Uterus (tissue), 4 donors: ENCODE measurements at places on chromosomes 11 and 22. TPM values are rescaled to one million over a fixed set of nuclear protein-coding genes. Genes with fewer than 3 reads are reported as not detected.

Gene CFAP300
- total RNA-seq = 0.26 TPM

Gene SAA4
- not detected for total RNA-seq

Gene NECTIN1
- total RNA-seq = 9.2 TPM

Gene ARL14EP
- 40.1 TPM for total RNA-seq

Gene TENM4
- total RNA-seq = 6.4 TPM

GRCh38 chr22:29369460-29369859 lies 18.9 kb downstream of the AP1B1 start:
- DNase-seq = peak; percentile 54

DNA sequence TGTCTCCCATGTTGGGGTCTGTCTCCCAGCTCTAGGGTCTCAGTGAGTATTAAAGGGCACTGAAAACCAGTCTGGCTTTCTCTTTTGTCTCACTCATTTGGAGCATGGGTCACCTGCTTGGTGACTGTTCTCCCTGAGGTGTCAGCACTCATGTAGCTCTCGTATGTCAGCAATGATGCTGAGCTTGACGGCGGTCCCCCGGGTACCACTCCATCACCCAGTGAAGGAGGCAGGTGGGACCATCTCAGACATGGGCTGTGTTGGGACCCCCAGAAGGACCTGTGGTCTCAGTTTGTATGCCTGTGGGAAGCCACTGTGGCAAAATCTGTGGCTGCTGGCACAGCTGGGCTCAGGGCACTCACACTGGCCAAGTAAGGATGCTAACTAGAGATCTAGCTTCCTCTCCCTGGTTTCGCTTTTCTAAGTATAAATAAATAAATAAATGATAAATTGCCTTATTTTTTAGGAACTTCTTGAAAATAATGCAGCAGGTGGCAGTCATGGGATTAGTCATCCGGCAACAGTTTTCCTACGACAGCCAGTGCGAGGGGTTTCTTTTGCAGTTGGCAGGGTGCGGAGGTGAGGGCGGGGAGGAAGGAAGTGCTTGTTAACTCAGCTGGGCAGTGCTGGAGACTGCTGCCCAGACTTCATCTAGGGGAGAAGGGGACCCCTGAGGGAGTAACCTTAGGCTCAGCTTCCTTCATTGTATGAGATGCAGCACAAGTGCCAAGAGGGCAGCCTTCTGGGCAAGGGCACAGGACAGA lies 48.8 kb downstream of the OSBP2 start:
- no peak for DNase-seq

- no peak for DNase-seq
Observed at GRCh38 chr22:22038178-22038880, 55.7 kb upstream of the TOP3B start.

- DNase-seq = no peak
Observed at GRCh38 chr11:129813231-129813791, 2.3 kb upstream of the TMEM45B start.

GRCh38 chr11:12125609-12126149 lies 15.3 kb downstream of the MICAL2 start:
- no peak for DNase-seq

- no peak for DNase-seq
Observed at GRCh38 chr11:124643605-124644425, 21.2 kb downstream of the TBRG1 start.

- DNase-seq = no peak
Observed at GRCh38 chr11:18280438-18281045, 14.5 kb downstream of the SAA1 start.

DNA sequence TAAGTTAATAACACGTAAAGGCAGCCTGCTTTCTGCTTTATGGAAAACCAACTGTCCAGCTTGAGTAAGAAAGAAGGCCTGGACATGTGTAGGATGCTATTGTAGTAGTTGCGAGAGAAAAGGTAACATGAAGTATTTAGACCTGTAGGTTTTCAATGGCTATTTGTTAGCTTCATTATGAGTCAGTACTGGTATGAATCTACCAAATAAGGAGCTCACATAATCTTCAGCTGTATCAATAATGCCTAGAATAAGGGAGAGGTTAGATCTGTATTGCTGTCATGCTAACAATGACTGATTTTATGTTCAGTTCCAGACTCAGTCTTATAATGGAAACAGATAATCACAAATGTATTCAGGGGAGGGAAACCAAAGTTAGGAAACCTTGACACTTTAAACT lies 550.3 kb downstream of the CNTN5 start:
- DNase-seq = no peak
